ENCODE measurements at places on chromosomes 6 and 20.

DNA sequence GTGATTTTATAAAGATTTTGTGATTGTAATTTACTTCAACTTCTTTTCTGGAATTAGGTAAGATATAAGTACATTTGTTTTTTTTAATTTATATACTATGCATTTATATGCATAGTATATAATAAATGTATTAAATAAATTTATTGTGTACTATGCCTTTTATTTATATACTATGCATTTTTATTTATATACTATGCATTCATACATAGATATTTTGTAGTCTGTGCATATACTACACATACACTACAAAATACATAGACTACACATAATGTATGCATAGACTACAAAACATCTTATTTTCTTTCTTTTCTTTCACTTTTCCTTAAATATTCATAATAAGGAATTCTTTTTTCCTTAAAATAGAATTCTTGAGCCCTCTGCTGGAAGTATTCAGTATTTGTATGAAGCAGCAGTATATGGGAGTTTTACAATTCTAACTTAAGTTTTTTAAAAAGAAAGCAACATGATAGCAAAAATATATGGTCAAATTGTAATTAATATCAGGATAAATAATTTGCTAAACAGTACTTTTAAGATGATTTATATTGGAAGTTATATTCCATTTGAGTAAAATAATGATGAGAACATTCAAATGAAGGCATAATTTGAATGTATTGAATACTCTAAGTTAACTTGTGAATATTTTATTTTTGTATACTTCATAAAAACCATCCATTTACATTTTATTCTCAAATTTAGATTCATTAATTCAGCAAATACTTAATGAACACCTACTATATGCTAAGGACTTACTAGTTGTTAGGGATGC, 129.3 kb downstream of the KLHL32 start:
- DNase-seq: peak; percentile 39

DNA sequence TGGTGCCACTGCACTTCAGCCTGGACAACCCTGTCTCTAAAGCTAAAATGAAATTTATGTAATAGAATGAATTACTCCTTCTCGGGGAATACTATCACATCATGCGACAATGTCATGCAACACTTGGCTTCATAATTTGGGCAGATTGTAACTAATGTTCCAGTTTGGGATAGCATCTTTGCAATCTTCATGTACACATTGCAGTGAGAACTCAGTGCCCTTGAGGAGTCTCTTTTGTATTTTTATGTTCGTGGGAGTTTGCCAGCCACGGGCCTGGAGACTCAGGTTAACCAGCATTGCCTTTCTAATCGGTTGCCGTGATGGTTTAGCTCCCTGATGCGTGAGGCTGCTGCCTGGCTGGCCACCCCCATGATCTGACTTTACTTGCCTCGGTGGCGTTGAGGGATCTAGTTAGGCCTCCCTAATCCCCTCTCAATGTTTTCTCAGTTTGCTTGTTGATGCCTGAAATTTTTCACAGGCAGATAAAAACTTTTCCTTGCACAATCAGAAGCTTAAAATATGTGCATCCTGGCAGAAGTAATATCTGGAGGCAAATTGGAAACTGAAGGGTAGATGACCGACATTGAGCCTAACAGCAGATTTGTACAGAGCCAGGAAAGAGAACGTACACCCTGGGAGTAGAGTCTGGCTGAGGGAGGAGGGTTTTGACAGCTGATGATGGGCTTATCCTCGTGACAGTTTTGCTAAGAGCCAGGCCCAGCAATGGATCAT, 2.4 kb downstream of the GMPR start:
- DNase-seq: no peak

DNA sequence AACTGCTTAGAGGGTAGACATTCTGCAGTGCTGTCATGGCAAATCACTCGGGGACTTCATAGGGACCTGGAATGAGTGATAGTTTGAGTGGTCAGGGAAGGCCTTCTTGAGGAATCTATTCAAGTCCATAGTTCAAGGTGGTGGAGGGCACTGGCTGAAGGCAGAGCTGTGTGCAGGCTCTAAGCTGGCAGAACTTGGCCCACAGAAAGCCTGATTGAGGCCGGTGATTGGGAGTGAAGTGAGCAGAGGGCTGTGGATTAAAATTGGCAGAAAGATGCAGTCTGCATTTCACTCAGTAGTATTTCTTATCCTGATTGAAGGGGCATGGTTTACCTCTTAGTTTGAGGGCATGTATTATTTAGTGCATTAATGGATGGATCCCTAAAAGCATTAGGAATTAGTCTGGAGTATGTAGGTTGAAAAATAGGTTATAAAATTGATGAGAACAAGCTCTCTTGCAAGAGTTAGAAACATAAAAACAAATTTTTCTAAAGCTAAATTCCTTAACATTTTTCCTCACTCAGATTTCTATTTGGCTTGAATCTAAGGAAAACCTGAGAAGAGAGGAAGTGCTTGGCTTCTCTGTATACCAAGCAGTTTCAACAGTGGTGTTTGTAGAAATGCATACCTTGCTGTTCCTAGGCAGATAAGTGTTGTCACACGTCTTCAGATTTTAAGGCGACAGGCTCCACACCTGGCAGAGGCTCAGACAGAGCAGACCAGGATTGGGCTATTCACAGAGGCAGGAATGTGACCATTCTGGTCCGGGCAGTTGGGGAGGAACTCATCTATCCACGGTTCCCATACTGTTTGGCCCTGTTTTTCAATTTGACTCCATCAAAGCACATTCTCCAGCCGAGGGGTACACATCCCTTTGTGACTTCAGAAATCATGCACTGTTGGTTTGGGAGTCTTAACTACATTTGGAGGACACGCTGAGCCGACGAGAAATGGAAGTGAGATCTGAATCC, 45.2 kb downstream of the UTRN start:
- DNase-seq: peak; percentile 68

DNA sequence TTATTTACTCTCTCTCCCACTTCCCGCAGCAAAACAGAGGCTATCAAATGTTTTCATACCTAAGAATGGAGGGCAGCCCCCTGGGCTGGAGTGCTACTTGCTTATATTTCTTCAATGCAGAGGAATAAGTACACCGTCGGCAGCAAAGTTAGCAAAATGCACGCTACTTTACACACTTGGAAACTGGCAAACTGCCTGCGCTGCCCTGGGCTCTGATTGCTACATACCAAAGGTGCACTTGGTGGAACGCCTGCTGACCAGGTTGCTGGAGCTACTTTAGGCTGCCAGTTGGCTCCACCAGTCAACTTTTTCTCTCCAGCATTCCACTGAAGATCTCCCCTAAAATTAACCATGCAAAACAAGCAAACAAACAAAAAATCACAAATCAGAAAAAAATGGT, 62.4 kb downstream of the PRSS35 start:
- DNase-seq: no peak

DNA sequence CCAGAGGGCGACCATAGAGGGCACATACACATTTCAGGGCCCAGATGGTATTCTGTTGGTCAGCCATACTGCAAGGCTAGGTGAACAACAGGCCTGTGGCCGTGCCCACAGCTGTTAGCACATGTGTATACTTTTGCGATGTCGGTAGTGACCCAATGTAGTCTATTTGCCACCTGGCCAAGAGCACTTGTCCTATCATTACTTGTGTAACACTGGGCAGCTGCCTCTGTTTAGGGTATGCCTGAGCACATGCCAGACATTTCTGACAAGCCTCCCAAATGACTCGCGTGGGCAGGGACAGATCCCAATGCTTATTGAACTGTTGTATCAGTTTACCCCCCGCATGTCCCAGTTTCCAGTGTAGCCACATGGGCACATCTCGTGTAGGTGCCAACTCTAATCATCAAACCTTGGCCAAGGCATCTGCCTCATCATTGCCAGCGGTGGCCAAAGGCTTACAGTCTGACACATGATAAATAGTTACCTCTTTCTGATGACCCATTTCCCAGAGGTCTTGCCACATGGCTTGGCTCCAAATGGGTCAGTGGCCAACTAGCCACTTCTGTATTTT, 74.4 kb upstream of the FBXL4 start:
- no peak for DNase-seq

DNA sequence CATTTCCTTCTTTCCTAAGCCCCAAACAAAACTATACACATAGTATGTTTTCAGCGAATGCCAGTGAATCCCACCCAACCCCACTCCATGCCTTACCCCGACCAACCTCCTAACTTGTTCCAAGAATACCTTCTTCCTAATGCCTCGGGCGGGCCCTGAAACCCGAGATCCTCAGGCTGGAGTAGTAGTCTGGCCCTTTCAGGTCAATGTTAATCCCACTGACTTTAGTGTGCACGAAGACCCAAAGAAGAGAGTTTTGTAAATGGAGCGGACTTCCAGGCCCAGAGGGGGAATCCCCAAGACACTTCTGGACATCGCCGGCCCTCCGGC, 394 bp downstream of the YIPF3 start:
- DNase-seq: no peak

- DNase-seq: no peak
Measured at GRCh38 chr6:3882431-3882830, 33.3 kb downstream of the FAM50B start.

- no peak for DNase-seq
Measured at GRCh38 chr20:1333462-1334369, 4.8 kb upstream of the SDCBP2 start.

DNA sequence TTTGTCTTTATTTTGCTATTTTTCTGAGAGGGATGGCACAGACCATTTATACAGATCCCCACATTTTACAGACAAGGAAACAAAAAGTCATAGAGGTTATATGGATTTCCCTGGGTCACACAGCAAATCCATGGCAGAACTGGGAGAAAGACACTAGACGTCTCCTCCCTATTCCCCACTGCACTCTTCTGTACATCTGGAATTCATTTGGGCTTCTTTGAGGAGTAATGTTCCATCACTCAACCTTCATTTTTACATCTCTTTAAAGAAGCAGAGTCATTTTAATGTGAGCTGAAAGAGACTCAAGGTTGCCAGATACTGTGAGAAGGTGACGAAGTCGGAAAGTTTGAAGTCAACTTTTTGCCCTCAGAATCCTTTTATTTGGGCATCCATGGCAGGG, 207.3 kb downstream of the OTOR start:
- DNase-seq: no peak

DNA sequence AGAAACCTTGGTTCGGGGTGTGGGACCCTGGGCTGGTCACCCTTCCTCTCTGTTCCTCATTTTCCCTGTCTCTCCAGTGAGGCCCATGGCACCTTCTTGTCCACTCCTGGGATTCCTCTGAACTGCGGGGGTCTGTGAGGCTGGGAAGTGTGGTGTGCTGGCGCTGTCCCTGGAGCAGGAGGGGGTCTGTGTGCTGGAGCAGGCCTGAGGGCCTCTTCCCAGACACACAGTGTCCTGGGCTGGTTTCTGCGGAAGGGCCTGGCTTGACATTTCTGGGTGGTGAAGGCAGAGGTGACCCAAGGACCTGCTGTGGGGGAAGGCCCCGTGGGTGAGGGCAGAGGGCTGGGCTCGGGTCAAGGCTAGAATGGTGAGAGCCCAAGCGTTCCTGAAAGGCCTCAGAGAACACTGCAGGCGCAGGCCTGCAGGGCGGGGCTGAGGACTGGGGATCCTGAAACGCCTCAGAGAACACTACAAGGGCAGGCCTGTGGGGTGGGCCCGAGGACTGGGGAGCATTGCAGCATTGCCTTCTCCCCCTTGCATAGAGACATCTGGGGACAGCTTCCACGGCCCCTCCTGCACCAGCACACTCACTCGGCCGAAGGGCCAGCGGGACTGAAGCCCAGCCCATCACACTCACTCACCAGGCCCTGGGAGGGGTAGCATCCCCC, 10.6 kb upstream of the BAK1 start:
- no peak for DNase-seq

GRCh38 chr6:56505512-56506260, 137.0 kb downstream of the DST start:
- DNase-seq: no peak

DNA sequence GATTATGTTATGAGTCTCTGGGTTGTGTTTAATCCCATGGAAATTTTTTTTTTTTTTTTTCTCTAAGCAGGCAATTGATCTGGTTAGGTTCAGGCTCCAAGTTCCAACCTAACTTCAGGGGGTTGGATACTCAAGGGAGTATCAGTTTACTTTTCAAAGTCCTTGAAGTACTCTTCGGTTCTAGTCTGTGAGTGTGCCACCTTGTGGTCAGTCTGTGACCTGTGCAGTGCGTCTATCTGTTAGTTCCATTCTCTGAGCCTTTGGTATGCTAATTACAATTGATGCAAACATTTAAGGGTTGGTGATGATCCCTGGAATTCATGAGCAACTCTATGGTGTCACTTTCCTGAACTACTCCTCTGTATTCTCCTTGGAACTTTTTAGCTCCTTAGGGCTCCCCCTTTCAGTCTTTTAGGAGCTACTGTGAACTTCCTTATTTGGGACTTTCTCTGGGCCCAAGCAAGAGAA, 342.0 kb downstream of the SOX4 start:
- DNase-seq: no peak

DNA sequence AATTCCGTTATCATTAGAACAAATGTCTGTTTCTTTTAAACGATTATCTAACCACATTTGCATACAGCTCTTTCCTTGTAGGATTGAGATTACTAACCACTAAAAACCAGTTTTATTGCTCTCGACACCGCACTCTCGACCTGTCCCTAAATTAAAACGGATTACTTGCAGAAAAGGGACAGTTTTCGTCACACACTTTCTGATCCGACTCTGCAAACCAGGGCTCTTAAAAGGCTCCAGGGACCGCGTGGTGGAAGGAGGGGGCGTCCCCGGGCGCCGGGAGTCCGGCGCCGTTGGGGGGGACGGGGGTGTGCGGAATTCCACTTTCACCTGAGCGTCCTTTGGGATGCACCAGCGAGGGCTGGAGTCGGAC, 731 bp downstream of the MAK start:
- DNase-seq: peak; percentile 47

DNA sequence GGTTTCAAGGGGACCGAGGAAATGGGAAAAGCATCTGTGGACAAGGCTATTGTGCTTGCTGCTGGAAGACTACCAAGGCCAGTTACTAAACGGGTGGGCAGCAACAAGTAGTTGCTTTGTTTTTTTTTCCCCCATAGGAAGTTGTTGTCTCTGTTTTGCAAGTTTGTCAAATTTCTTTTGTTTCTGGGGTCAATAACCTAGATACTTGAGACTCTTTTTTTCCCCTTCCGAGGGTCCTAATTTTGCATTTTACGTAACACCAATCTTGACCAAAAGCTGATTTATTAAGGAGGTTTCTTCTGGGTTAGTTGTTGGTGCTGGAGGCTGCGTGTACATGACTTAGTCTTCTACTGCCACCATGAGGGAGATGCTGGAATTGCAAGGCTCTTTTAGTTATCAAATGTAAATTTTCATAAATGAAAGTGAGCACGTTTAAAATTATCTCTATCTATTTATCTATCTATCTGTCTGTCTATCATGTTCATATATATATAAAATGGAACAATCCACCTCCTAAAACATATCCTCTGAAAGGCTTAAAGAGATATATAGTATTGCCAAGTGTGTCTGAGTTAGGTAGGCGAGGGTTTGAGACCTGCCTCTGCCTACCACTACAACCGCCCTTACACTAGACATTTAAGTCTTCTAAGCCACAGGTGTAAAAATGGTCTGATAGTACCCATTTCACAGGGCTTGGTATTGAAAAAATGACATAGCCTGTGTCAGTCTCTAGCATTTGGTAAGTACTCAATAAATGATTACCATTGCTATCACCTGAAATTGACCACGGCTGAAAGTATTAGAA, 60.2 kb downstream of the GCLC start:
- DNase-seq: peak; percentile 89

- DNase-seq: no peak
Measured at GRCh38 chr20:25356271-25356933, 34.2 kb downstream of the ABHD12 start.

- no peak for DNase-seq
Measured at GRCh38 chr6:21967056-21967974, 329.5 kb downstream of the PRL start.

Measured in lung (tissue), 17 donors.